ENCODE measurements at places on chromosomes 5 and 9.

DNA sequence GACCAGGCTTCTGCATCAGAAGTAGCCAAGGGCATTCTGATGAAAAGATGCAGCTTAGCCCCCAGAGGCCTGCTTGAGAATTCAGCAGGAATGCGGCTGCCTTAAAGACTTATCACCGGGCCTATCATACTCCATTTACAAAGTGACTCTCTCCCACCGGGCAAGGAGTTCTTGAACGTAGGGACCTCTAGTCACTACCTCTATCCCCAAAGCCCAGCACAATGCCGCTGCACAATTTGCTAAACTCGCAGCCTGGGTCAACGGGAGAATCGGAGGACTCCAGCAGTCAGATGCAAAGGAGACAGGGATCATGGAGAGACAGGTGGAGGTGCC, 661 bp downstream of the PDCL start:
- no peak for DNase-seq

DNA sequence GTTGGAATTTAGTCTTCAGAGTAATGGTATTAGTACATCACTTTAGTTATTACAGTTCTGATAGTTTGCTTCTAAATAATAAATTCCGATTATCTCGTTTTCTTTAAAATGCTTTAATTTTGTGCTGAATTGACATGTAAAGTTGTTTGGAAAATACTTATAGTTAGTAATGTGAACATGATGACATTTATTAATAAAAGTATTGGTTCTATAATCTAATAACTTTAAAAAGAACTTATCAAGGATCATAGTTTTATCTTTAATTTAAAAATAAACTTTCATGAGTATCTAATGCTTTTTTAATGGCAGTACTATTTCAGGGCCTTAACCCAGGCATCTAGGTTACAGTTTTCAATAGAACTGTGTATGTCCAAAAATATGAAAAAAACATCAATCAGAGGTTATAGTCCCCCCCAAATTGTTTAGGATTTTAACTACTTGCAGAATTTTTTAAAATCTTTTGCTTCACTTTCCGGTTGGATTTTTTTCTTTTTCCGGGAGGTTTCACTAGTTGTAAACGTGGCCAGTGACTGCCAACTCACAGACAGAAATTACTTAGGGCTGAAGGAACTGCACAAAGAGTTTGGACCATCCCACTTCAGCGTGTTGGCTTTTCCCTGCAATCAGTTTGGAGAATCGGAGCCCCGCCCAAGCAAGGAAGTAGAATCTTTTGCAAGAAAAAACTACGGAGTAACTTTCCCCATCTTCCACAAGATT, 680 bp downstream of the GPX8 start:
- peak; percentile 90 for DNase-seq

GRCh38 chr9:76658510-76659231, 105.6 kb upstream of the PCA3 start:
- DNase-seq: peak; percentile 52

DNA sequence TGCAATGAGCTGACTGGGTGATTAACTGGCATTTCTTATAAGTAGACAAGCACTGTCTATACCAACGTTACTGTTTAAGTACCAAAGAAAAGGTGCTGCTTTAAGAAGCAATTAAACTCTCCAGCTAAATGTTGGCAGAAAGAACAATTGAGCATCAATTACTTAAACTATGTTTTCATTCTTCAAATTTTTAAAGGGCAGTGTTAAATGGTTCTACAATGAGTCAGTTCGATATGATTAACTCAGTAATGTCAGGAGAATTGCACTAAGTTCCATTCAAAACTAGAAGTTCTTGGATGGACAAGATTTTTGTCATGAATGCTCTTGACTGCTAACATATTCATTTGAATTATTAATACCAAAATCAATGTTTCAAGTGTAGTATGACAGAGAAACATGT, 593.7 kb downstream of the DNAH5 start:
- no peak for DNase-seq

GRCh38 chr5:171395042-171395441, 7.4 kb downstream of the NPM1 start:
- DNase-seq: no peak

DNA sequence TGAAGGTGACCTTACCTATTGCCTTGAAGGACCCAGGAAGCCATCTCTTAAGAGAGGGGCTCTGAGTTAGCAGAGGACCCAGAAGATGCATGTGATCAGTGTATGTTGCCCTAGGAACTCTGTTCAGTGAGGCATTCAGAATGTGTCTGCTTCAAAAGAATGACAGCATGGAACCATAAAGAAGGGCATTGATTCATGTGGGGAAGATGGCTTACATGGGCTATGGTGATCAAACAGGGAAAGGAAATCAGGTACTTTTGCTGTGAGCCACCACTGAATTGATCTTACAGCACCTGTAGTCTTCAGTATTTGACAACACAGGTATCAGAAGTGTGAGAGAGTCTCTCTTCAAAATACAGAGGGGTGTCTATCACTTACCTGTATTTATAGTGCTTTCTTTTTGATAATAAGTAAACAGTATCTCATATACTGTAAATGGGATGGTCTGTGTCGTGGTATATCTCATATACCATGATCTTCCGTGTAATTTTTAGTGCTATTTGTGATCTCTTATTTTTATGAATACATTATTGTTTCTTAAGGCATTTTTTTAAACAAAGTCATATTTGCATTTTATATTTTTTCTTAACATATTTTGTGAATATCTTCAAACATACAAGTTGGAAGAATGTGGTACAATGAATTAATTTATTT, 57.0 kb downstream of the FOCAD start:
- no peak for DNase-seq

- DNase-seq: no peak
Observed at GRCh38 chr9:34123682-34124081, 2.8 kb downstream of the DCAF12 start.

DNA sequence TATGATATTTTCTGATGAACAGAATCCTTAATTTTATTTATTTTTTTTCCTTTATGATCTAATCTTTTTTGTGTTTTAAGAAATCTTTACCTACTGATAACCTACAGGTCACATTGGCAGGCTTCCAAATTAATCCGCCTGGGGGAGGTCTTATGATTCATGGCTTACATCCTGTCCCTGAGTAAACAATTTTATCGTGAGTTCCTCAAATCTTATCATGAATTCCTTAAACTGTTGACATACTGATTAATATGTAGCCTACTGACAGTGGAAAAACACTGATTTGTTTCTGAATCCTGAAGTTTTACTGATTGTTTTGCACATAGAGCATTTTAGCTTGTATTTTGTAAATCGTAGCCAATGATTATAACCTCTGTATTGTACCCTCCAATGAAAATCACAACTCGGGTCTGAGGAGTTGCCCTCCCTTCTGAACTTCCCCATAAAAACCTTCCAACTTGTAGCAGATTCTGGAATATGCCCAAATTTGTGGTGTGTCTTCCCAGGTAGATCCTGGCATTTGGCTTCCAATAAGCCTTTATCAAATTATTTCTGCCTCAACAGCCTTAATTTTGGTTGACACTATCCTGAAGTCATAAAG, 105.6 kb downstream of the VCAN start:
- DNase-seq: no peak

DNA sequence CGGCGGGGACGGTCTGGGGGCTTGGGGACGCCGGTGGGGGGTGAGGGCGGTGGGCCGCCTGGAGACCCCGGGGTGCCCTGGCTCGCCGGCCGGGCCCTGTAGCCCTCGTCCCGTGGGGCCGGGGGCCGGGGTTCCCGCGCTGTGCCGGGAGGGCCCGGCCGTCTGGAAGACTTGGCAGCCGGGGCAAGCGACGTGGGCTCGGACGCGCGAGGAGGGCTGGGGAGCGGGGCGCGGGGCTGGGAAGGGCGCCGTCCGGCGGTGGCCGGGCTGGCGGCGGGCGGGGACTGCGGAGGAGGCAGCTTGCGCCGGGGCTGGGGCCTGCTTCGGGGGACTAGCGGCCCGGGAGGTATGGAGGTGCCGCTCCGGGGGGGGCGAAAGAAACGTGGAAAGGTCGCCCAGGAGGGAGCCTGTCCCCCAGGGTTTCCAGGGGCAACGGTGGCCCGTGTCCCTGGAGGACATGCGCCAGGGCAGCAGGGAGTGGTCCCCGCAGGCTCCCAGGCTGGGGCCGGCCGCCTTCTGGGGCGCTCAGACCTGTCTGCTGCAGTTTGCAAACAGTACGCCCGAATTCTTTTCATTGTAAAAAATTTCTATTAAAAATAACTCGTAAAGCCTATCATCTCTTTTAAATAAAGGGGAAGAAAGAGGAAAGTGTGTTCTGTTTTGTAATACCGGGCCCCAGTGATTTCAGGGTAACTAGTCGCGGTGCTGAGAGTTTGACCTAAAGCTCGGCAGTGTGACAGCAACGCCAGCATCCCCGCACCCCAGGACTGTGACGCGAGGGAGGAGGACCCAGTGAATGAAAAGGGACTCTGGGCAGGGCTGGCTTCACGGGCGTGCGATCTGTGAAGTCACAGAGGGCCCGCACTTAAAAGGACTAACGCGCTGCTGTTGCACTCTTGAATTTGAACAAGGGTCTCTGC, 752 bp upstream of the ANKH start:
- DNase-seq: no peak

- DNase-seq: no peak
Observed at GRCh38 chr9:97845763-97846162, 7.3 kb upstream of the FOXE1 start.

GRCh38 chr5:149963729-149964128, 3.2 kb downstream of the SLC26A2 start:
- no peak for DNase-seq

DNA sequence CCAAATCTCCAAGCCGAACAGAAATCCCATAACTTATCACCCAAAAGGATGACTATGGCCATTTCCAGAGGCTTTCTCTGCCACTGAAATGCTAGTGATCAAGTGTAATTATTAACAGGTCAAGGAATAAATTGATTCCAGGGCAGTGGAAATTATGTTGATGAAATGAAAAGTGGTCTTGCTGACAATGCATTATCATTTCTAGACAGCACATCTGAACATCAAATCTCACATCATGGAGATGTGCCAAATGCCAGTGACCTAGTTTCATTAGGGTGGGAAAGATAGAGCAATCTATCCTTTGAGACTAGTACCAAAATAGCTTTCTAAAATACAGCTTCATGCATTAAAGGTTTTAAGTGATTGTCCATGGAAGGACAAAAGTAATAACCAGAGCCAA, 86.1 kb downstream of the AUH start:
- DNase-seq: no peak
